ENCODE measurements at places on chromosomes 3 and 15.

DNA sequence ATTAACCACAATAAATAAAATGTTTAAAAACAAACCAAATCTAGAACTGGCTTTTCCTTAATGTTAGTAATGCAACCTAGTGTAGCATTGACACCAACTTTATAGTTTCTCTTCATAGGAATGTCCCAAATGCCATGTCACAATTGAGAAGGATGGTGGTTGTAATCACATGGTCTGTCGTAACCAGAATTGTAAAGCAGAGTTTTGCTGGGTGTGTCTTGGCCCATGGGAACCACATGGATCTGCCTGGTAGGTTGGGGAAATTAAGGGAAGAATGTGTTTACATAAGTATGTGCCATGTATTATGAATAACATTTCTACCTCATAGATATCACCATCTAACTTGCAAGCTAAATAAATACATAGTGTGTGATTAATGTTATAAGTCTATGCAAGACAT is 84.4 kb upstream of the GOLGA6B start:
- DNase-seq, result no peak

GRCh38 chr3:187396661-187397060 is 28.5 kb downstream of the RTP4 start:
- DNase-seq, result no peak

DNA sequence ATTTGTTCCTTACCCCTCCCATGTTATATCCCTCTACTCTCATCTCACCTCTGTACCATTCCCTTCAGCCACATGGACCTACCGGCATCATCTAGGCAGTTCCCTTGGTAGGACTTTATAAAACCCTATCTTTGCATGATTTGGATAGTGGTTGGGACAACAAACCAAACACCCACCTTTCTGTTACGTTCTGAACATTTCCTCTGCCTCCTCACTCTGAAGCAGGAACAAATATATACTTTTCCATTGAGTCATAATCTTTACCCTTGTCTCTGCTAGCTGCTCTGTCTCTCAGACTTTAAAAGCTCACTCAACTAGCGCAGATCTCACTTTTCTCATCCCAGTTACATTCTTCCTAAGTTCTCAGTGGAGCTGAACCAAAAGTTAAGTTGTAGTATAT is 17.8 kb downstream of the UBXN7 start:
- no peak for DNase-seq

- no peak for DNase-seq
These were observed 8.9 kb downstream of the MCM2 start for GRCh38 chr3:127606981-127607595.

DNA sequence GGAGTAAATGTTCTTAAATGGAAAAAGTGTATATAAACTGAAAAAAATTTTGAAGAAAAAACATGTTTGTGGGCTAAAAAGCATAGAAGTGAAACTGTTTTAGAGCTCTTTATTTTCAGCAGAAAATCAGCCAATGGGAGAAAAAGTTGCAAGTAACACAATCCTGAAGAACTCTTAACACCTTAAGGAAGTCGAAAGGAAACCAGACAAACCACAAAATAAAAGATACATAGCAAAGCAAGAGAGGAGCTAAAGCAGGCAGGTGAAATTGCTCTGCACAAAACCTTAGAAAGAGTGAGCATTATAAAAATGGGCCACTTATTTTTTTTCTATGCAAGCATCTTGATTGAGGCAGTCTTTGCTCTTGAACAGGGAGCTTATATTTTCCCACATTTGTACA is 300.5 kb downstream of the RAP2B start:
- DNase-seq, result no peak

GRCh38 chr3:78338405-78338804 is 1298.5 kb downstream of the ROBO2 start:
- no peak for DNase-seq

DNA sequence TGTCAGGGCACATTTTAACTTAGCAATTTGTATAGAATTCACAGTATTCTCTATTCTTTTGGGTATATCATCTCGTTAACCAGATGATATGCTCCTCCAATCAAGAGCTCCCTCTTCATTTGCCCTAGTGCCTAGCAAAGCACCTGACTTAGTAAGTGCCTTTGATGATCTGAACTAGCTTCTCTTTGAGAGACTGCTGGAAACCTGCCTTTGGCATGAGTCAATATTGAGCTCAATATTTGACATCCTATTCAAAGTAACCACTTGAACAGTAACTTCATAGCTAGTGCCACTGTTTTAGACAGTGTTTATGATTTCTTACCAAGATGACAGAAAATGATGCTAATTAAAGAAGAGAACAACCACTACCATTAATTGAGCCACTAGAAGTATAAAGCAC is 696.3 kb upstream of the UBE2E2 start:
- DNase-seq, result no peak

DNA sequence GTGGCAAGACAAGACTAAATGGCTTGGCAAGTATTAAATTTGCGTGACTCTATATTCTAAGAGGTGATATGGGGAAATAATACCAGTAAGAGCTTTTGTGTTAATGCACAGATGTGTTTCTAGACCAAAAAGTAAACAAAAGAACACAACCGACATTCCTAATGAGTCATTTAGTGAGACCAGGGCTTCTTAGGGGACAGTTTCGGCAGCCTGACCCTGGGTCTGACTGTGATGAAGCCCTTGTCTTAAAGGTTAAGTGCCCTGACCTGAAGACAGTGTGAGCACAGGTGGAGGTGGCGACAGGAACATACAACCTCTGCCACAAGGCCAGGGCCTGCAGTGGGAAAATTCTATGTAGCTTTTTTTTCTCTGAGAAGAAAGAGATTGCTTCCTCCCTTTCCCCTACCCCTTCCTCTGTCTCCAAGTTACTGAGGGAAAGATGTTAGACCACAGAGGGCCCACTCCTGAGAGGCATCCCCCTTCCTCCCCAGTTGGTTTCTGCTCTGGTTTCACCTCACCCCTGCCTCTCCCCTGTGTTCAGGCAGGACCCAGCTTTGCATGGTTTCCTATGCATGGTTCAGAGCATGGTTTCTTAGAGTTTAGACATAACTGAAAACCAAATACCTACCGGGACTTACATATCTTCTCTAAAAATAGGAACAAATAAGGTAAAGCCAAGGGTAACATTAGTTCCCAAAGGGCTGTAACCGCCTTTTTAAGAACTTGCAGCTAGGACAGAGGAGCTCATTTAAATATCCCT is 24.8 kb upstream of the CMTM7 start:
- DNase-seq, result no peak

- DNase-seq, result no peak
These were observed 36.7 kb downstream of the ACSBG1 start for GRCh38 chr15:78197632-78198031.

DNA sequence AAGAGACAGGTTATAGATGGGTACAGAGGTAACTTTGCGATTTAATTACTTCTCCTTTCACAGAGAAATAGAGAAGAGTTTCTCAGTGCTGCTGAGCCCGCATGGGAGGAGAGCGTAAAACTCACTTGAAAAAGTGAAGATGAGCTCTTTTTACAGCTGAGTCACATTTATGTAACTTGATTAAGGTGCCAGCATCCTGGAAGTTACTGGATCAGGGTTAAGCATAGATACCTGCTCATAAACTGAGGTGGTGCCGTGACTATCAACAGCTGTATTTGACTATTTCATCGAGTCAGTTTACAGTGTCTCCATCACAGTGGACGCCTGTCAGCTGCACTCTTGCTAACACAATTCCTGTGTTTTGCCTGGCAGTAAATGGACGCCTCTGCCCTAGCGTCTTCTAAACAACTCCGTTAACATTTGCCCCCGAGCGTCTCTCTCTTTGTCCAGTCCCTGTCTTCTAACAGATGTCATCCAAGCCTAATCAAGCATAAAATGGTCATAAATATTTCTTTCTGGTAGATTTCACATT is 414.6 kb downstream of the FOXP1 start:
- no peak for DNase-seq

GRCh38 chr3:45426161-45426560 is 37.8 kb downstream of the LARS2 start:
- DNase-seq, result no peak

Measured in cortex of kidney (tissue), 1 donor.